ENCODE measurements at places on chromosomes 3 and 15.

DNA sequence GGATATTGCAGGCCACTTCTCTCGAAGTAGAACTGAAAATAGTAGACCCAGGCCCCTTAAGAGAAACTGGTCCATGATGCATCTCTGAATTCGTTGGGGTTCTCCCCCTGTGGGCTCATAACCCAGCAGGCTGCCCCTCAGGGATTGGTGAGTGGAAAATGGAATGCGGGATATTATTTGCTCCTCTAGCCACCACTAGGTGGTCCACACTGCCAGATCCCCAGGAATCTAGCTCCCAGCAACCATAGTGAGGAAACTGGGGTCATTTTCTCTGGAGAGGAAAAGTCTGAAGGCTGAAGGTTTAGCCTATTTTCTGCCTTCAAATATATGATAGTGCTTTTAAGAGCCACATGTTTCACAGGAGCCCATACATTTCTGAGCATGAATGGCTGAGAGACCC, 6.7 kb downstream of the CX3CR1 start:
- DNase-seq = no peak

DNA sequence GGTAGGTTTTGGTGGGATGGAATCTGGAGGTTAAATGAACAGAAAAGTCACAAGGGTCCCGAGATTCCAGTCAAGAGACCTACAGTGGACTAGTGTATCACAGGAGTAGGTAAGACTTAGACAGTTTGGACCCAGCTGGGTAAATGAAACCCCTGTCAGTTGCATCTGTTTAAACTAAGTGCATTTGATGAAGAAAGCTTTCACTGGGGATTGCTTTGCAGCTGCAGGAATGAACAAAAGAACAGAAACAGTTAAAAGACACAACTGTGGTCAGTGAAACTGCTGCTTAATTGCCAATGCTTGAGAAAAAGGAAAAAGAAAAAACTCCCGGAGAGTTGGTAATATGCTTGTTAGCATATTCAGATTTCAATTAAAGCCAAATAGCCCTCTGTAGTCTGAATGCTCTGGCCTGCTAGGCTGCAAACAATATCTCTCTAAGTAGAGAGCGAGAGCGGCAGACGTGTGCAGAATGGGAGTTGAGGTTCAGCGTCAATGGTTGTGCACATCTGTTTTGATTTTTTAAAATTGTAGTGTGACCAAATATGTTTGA, 37.1 kb downstream of the OXNAD1 start:
- no peak for DNase-seq

GRCh38 chr15:67240235-67241131, 14.0 kb downstream of the AAGAB start:
- peak; percentile 54 for DNase-seq

- no peak for DNase-seq
These were observed 149.6 kb downstream of the AGBL1 start for GRCh38 chr15:86229306-86229705.

GRCh38 chr15:27867861-27868260, 231.3 kb downstream of the OCA2 start:
- no peak for DNase-seq

DNA sequence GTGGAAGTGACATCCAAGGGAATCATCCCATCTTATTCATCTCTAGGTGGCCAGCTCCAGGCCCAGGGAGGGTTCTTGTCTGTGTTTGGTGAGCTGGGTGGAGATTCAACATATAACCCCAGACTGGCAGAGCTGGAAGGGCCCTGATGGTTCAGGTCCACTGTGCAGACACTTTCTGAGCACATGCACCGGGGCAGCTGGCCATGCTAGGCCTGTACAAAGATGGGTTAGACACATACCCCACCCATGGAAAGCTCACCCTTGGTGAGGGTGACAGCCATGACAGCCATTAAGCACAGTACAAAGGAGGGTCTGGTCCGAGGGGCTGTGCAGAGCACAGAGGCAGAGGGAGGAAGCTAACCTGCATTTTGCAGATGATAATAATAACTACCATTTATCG, 100.4 kb downstream of the CORO2B start:
- peak; percentile 30 for DNase-seq

DNA sequence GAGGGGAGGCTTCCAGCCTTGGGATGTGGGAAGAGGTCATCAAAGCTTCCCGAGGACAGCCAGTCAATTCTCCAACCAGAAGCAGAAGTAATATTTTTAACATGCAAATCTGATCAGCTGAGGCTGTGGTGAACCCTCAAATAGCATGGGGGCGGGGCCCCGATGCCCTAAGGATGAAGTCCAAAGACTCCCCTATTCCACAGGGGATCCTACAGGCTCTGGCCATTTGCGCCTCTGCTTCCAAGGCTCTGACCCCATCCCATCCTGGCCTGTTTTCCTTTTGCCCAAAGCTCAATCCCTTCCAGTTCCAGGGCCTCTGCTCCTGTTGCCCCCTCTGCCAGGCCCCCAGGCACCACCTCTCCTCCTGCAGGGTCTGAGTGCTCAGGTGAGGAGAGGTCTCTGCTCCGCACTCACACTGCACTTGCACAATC, 6.7 kb upstream of the CSK start:
- peak; percentile 89 for DNase-seq
